ENCODE measurements at places on chromosomes 4 and X. TPM values are rescaled to one million over a fixed set of nuclear protein-coding genes. Genes with fewer than 3 reads are reported as not detected.
A peak's percentile ranks its signal among the peaks of the same experiment; 100 is the strongest.

- no peak for DNase-seq
Observed at GRCh38 chr4:25916870-25917269, 2.9 kb downstream of the SMIM20 start.

DNA sequence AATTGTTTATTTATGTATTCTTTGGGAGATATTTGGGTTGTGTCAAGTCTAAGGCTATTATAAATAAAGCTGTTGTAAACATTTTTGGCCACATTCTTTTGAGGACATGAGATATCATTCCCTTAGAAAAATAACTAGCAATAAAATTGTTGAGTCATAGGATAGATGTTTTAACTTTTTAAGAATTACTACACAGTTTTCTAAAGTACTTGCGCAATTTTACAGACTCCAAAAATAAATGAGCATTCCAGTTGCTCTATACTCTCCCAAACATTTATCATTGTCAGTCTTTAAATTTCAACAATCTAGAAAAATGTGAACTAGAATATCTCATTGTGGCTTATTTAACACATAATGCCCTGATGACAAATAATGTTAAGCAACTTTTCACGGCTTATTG is 189.1 kb upstream of the ADGRL3 start:
- DNase-seq, result no peak

Gene IL15
- total RNA-seq, result 1.5 TPM

GRCh38 chr4:8920969-8921368 is 49.3 kb upstream of the HMX1 start:
- DNase-seq, result peak; percentile 6

Gene LUZP4
- total RNA-seq, result not detected

- DNase-seq, result no peak
Observed at GRCh38 chr4:36278789-36279188, 2.6 kb upstream of the DTHD1 start.

Gene NLRP2B
- total RNA-seq, result not detected
